ENCODE measurements at places on chromosomes 13 and 19.

- no peak for DNase-seq
Measured at GRCh38 chr13:99953138-99953755, 18.3 kb downstream of the ZIC5 start.

DNA sequence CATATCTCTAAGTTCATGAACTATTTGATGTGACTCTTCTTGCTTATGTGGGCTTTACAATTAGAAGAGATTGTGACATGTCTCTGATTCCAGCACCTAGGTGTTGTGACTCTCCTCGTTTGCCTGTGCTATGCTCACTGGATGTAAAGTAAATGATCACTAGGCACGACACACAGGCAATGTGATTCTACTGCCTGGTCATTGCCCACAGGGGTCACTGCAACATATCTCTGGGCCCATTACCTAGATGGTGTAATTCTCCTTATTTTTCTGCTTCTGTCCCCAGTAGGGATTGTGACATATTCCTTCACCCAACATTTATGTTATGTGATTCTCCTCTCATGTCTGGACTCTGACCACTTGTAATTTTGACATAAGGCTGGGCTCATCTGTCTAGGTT is 65.8 kb upstream of the ZNF91 start:
- DNase-seq, result no peak

GRCh38 chr19:3516675-3517207 is 10.6 kb downstream of the FZR1 start:
- DNase-seq, result peak; percentile 98

DNA sequence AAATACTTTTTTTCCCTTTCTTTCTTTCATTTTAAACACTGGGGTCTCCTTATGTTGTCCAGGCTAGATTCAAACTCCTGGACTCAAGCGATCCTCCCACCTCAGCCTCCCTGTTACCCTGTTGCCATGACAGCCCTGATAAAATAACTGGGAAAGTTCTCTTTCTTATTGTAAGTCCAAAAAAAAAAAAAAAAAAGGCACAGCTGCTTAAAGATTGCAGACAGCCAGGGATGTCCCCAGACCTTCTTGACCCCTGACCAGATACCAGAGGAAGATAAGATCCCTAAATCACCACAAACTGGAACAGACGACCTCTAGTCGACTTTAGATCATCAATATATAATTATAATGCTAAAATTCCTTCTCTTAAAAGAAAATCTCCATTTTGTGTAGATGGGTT is 1.1 kb upstream of the MVB12A start:
- DNase-seq, result no peak

DNA sequence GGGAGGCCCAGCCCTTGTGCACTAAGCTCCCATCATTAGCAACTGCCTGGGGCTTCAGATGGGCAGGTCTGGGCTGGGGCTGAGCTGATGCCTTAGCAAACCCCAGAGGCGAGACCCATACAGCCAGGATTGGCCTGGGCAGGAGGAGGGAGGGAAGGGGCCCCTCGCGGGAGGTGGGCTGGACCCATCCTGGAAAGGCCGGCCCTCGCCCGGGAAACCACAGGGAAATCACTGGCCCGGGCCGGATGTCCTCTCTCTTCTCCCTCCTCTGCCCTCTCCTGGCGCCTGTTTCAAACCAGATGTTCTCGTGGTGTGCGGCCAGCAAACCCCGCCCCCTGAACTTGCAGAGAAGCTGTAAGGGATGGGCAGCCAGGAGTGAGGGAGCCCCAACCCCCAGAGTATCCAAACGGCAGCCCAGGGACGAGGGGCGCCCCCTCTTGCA is 43.1 kb downstream of the TMEM255B start:
- no peak for DNase-seq

- DNase-seq, result no peak
Measured at GRCh38 chr19:49559928-49560327, 20.4 kb downstream of the NOSIP start.

GRCh38 chr13:42875475-42876269 is 94.3 kb downstream of the FAM216B start:
- DNase-seq, result no peak

GRCh38 chr13:111595791-111596190 is 275.3 kb downstream of the TEX29 start:
- no peak for DNase-seq

GRCh38 chr13:28820099-28821051 is at the start of gene MTUS2:
Gene MTUS2 (plus strand): TSS chr13:28820339.
- DNase-seq, result no peak

DNA sequence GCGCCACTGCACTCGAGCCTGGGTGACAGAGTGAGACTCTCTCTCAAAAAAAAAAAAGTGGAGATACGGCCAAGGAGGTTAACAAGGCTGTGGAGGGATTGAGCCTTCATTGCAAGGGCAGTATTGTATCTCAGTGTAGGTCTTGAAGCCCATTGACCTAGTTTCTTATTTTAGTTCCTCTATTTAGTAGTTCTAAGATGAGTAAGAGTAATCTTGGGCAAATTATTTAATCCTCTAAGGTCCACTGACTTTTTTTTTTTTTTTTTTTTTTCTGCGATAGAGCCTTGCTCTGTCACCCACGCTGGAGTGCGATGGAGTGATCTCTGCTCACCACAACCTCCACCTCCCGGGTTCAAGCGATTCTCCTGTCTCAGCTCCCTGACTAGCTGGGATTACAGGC is 14.3 kb upstream of the ILF3 start:
- DNase-seq, result no peak

DNA sequence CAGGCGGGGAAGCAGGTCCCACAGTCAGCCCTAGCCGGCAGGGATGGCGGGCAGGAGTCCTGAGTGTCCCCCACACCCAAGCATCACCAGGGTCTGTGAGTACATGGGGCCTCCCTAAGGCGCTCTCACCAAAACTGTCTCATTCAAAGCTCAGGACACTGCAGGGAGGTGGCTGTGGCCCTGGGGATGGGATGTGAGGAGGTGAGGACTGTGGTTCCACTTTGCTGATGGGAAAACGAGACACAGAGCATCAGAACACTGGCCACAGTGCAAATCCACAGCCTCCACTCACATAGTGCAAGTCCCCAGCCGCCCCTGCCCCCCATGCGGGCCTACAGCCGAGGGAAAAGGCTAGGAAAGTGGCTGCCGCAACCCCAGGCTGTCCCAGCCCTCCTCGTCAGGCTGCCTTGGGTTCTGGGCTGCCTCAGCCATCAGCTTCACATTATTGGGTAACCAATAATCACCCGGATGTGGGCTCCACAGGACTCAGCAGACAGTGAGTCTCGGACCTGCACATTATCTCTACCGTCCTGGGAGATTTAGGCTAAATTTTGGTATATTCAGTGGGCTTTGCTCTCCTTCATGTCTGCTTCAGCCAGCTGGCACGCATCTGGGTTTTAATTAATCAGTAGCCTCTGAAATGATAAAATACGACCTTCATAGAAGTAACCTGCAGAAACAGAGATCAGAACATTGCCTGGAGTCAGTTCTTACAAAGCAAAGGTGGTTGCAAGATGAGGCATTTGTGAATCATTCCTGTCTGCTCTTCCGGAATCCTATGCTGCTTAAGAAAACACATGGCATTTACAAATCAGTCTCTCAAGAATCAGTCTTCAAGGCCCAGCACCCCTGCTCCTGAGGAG is 77.0 kb downstream of the SOX1 start:
- DNase-seq, result no peak

GRCh38 chr13:31090961-31091624 is 70.6 kb downstream of the HSPH1 start:
- DNase-seq, result no peak

- DNase-seq, result no peak
Measured at GRCh38 chr19:44113784-44114390, 688 bp downstream of the ZNF225 start.

DNA sequence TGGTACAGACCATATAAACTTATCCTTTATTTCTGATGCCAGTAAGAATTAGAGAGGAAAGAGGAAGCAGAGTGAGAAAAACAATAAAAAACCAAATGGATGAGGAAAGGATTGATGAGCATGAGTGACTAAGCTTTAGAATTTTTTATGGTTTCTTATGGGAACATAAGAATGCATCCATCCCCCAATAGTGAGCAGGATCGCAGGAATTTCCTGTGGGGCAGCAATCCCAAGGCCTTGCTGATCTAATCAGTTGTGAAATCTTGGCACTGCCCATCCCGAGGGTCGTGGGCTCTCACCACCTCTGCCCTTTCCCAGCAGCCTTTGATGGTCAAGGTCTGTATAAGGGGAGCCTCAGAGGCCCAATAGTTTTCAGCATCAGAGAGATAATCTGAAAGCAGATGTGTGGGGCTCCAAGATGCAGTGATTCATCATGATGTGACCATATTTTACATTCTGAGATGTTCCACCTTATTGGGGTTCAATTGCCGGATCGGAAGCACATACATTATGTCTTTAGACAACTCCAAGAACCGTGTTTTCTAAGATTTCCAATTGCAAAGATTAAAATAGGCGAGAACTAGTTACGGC is 222.1 kb downstream of the DNAJC15 start:
- DNase-seq, result no peak

DNA sequence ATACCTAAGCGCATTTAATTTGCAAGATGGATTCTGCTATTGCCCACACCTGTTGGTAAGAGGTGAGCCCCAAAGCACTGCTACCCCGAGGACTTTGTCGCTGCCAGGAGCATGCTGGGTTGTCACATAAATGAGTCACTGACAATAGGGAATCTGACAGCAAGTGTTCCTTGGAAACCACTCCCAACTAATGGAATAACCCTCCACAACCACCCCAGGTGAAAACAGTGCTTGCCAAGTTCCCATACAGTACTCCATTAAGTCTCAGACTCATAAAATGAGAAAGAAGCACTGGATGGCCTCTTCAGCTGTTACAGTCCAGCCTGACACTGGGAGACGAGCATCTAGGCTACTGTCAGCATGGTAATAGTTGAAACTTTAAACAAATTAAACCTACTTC is 108.6 kb downstream of the EFNB2 start:
- no peak for DNase-seq

DNA sequence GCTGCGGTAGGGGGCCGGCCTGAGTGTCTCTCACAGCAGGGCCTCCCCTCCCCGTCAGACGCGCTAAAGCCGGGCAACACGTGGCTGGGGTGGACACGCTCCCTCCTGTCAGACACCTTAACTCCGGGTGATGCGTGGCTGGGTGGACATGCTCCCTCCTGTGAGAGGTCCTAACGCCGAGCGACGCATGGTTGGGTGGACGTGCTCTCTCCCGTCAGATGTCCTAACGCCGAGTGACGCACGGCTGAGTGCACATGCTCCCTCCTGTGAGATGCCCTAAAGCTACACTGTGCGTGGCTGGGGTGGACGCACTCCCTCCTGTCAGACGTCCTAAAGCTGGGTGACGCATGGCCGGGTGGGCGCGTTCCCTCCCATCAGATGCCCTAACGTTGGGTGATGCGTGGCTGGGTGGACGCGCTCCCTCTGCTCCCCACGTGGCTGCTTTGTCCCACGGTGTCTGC is 126.1 kb upstream of the MCF2L start:
- DNase-seq, result no peak

GRCh38 chr19:42412227-42412626 is 15.0 kb downstream of the LIPE start:
- no peak for DNase-seq

Data from NCI-H2029 (cell line).